HT-29 (cell line): ENCODE measurements at places on chromosomes 6 and 20. TPM values are rescaled to one million over a fixed set of nuclear protein-coding genes. Genes with fewer than 3 reads are reported as not detected.

The REM1 gene
- total RNA-seq, result not detected in 2 replicates

The COL10A1 gene
- not detected in 2 replicates for total RNA-seq

The NKX2-2 gene
- total RNA-seq, result 0.16 TPM in 1 of 2 replicates, not detected in the other

The IPCEF1 gene
- total RNA-seq, result 0.44 TPM in 1 of 2 replicates, not detected in the other

The PDYN gene
- total RNA-seq, result not detected in 2 replicates

The WFDC10B gene
- not detected in 2 replicates for total RNA-seq

The C2 gene
- 0.28 and 0.91 TPM in 2 replicates for total RNA-seq
